ENCODE measurements at places on chromosomes 2 and 18.

DNA sequence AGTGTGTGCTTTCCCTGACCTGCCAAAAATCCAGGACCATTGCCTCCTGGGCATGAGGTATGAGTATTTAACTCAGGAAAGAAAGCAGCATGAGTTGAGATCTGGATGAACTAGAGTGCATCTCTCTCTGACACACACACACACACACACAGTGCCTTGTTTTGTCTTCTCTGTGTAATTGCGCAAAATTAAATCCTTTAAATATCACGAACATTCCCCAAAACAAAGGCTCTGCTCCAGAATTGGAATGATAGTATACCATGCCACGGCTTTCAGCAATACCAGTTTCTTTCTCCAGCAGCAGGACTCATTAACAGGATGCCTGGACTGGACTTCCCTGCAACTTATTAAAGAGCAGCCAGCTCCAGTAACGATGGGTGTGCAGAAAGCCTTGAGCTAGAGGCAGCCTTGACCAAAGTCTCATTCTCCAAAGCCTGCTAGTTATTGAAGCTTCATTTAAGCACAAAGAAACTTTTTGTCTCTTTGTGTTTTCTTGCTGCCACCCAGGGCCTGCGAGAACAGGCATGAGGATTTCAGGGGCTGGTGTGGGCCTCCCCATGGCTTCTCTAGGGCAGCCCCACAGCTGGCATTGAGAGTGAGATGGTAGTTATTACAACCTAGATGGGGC is 101.7 kb downstream of the NRP2 start:
- DNase-seq: no peak

DNA sequence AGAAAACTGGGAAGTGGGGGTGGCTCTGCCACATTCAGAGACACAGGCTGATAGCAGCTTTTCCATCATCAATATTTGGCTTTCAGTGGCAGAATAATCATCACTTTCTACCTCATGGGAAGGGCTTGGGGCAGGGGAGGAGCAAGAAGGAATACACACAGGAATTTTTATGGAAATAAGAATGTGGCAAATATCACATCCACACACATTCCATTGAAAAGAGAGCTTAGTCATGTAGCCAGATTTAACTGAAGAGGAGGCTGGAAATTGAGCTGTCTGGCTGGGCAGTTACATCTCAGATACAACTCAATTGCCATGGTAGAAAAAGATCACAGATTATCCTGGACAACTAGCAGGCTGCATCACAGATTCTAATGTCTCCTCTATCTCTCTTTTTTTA is 1474.0 kb upstream of the ACVR2A start:
- no peak for DNase-seq

DNA sequence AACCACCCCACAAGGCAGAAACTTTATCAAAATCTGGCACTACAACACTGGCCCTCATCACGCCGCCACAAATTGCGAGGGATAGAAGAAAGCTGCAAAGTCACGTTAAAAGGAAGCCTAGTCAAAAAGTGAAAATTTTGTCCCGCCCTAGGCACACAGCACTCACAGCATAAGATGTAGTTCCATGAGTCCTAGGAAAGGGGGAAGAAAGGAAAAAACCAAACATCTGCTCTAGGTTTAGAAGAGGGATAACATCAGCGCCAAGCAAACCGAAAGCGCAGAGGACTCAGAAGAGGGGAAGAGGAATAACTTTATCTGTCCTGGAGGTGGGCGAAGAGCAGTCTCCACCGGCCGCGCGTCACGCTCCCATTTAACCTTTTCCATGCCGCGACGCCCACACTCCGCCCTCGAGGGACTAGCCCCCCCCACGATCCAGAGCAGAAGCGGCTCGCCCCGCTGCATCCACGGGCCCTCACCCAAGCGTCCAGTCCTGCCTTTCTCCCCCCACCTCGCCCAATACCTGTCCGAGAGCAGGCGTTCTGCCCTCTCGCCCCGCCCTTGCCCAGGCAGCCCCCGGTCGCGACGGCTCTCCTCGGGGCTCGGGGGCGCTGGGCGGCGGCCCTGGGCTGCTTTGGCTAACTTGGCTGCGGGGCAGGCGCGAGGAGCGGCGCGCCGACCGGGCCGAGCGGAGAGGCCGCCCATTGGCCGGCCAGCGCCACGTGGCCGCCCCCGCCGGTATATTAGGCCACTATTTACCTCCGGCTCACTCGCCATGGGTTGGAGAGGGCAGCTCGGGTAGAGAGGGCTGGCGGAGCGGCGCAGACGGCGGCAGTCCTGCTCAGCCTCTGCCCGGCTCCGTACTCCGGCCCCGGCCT is at the start of gene HOXD1:
TSS of gene HOXD1 (plus strand) at position 770 of the 875 bp plus-strand sequence. CDS start 134 bp downstream, outside the sequence.
- no peak for DNase-seq

DNA sequence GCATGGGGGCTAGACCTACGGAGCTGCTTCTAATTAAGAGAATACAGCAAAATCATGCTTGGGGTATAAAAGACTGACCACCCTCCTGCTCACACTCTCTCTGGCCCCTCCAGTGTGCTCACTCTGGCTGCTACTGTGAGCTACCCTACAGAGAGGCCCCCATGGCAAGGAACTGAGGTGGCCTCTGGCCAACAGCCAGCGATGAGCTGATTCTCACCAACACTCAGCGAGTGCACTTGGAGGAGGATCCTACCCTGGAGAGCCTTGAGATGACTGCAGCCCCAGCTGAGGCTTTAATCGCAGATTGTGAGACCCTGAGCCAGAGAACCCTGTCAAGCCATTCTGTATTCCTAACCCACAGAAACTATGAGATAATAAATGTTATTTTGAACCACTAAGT is 88.2 kb downstream of the GFPT1 start:
- no peak for DNase-seq

- DNase-seq: no peak
Measured at GRCh38 chr2:229523663-229524062, 190.7 kb downstream of the DNER start.

DNA sequence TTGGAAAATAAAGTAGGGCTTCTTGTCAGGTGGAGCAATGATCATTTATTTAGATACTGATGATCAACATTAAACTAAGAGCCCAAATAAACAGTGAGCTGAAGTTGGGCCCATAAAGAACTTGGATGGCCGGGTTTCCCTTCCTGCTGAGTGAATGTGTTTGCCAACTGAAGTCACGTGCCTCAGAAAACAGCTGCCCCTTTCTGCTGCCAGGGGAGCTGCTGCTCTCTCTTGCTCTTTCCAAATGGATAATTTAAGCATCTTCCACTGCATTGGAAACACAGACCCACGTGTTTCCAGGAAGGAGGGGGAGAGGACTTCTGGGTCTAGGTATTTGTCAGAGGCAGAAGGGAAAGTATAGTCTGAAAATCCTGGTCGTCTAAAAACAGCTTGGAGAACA is 22.9 kb upstream of the NCKAP5 start:
- DNase-seq: no peak

DNA sequence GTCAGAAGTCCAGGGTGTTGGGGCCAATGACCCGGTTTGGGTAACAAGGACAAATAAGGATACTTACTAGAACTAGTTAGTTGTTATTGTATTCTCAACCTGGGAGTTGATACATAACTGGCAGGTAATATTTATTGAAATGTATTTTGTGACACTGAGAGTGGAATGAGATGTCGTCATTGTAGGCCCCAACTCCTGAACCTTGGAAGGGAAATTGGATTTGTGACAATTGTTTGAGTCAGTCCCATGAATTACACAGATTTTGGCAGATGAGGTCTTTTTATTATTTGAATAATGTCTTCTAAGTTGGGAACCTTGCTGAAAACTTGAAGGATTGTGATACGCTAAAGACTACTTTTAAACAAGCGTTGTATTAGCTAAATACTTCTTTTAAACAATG is 5.1 kb downstream of the TIMM21 start:
- no peak for DNase-seq

- no peak for DNase-seq
Measured at GRCh38 chr2:190802129-190802528, 78.5 kb upstream of the GLS start.

- DNase-seq: no peak
Measured at GRCh38 chr2:171330155-171330956, 103.4 kb downstream of the METTL8 start.

DNA sequence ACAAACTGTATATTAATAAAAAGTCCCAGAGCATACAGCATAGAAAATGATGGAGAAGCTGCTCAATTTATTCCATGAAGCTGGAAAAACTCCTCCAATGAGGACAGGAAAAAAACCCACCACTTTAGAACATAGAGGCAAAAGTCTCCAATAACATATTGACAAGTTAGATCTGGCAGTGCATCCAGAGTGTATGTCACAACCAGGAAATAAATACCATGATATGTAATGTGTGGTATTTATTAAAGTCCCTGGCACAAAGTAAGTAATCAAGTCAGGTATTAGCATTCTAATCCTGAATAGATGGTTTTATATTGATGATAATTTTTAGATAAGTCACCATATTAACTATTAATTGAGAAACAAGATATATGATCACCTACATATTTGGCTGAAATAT is 427.3 kb upstream of the HS6ST1 start:
- no peak for DNase-seq

- DNase-seq: no peak
Measured at GRCh38 chr2:214992911-214993310, 145.5 kb downstream of the ABCA12 start.

DNA sequence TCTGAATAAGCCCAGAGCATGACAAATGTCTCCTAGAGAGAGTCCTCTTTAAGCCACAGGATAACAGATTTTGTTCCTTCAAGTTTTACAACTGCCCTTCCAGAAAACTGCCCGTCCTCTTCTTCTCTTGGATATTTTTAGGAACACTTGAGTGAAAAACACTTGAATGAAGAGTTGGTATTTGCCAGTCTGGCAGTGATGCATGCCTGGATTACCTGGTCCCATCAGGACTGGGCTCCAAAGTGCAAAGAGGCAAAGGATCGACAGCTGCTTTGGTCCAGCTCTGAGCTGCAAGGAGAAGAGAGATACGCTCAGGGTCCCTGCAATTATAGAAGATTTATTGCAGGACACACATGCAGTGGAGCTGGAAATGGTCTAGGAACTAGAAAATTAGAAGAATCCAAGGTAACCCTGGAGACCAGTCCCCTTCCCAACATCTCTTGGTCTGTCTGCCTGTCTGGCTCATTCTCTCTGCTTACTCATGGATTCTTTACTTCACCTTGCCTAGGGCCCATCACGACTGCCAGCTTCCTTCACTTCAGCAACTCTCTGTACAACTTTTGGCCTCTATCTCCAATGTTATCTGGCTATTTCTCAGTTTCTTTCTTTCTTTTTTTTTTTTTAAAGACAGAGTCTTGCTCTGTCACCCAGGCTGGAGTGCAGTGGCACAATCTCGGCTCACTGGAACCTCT is 112.1 kb upstream of the SIX2 start:
- DNase-seq: no peak

DNA sequence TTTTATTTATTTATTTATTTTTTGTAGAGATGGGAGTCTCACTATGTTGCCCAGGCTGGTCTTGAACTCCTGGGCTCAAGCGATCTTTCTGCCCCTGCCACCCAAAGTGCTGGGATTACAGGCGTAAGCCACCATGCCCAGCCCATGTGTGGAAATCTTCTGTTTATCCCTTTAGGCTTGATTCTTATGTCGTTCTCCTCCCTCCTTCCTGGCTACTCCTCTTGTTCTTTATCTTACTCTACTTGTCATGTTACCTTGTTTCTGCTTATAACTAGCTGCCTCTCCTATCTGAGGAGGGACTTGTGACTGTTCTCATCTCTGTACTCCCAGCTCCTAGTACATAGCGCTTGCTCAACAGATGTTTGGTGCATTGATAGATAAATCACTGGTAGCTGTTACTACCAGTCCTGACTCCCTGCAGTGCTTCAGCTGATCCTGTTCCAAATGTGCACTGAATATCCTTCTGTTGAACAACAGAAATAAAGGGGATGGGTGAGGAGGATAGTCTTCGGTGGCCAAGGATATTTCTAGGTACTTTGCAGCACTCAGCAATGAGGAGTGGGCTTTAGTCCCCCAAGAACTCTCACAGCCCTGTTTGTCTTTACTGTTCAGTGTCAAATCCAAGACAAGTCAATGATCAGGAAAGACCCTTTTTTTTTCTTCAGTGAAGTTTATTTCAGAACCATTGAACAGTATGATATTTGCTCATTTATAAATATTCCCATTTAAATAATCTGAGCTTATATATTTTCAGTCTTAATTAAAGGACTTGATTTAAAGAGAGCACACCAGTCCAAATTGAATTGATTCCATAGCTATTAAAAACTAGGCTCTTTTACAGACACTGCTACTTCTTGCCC is 7.2 kb downstream of the IL1B start:
- DNase-seq: no peak

GRCh38 chr18:21660078-21660477 is 44.5 kb downstream of the ABHD3 start:
- DNase-seq: no peak

GRCh38 chr2:5076599-5076998 is 615.6 kb upstream of the SOX11 start:
- DNase-seq: no peak

DNA sequence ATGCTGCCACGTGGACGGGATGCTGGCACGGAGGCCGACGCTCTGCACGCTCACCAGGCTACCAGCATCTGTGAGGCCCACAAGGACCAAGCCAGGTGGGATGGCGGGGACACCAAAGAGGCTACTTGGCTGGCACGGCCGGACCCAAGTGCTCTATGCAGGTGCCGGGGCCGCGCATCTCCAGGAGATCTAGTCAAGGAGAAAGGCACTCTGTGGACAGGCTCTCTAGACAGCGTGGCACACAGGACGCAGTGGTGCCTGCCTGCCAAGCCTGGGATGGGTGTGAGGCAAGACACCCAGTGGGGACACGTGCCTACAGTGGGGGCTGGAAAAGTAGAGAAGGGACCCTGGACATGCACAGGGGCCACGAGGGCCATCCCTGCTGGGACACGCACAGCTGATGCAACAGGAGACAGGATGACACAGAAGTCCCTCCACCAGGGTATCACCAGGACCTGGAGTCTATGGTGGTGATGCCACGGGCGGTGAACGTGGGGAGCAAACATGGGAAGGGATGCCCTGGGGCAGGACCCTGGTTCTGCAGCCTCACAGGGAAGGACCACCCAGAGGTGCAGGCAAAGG is 28.5 kb downstream of the ZNF516 start:
- no peak for DNase-seq

DNA sequence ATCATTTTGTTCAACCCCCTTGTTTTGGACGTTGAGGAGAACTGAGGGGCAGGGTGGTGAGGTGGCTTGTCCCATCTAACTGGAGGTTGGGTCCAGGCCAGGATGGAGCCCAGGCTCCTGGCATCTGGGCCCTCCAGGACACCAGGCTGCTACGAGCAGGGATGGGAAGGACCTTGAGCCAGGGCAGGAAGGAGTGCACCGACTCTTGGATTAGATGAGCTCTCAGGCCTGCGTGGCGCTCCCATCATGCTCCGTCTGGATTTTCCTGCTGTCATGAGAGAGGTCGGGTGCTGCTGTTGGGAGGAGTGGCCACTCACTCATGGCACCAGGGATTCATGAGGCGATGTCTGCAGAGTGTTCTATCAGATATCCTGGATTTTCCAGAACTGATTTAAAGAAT is 18.3 kb upstream of the ALLC start:
- DNase-seq: no peak

DNA sequence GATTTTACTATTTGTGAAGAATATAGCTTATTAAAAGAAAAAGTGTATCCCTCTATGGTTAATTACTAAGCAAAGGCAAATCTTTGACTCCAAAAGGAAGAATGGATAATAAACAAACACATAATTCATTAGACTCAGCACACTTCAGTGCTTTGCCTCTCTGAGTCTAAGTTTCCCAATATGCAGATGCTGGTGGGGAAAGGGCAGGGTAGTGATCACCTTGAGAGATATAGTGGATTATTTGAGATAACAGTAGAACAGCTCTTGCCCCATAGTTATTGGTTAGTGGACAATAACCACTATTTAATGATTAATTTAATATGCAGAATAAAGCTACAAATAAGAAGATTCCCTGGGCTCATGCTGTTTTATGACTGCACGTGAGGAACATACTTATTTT is 98.2 kb upstream of the SLC8A1 start:
- DNase-seq: no peak

- no peak for DNase-seq
Measured at GRCh38 chr2:215718890-215719289, 283.0 kb upstream of the FN1 start.
